ENCODE measurements at places on chromosomes 1 and 21.

DNA sequence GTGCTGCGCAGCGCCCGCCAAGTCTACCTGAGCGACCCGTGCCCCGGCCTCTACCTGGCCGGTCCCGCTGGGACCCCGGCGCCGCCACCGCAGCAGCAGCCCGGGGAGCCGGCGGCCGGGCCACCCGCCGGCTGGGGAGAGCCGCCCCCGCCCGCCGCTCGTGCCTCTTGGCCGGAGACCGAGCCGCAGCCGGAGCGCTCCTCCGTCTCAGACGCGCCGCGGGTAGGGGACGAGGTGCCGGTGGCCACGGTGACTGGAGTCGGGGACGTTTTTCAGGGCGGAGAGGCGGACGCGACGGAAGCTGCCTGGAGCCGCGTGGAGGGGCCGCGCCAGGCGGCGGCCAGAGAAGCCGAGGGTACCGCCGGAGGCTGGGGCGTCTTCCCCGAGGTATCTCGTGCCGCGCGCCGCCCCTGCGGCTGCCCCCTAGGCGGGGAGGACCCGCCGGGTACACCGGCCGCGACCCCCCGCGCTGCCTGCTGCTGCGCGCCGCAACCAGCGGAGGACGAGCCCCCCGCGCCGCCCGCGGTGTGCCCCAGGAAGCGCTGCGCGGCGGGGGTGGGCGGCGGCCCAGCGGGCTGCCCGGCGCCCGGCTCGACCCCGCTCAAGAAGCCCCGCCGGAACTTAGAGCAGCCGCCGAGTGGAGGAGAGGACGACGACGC is 646 bp downstream of the IER5 start:
- DNase-seq, result peak; percentile 25

- DNase-seq, result no peak
Observed at GRCh38 chr1:16625497-16626408, 12.4 kb upstream of the NBPF1 start.

- DNase-seq, result no peak
Observed at GRCh38 chr1:217134857-217135568, 411.8 kb upstream of the ESRRG start.

DNA sequence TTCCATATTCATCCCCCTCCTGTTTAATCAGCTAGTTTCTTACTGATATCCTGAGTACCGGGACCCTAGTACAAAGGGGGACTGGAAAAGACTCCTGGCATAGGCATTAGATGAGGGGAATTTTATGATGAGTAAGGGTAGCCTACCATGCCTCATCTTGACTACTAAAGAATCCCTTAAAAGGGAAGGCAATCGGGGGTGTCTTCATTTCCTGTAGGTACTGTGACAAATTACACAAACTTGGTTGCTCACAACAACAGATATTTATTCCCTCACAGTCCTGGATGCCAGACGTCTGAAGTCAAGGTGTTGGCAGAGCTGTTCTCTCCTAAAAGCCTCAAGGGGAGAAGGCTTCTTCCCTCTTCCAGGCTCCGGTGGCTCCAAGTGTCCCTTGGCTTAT is 28.9 kb upstream of the RUNX1 start:
- no peak for DNase-seq

DNA sequence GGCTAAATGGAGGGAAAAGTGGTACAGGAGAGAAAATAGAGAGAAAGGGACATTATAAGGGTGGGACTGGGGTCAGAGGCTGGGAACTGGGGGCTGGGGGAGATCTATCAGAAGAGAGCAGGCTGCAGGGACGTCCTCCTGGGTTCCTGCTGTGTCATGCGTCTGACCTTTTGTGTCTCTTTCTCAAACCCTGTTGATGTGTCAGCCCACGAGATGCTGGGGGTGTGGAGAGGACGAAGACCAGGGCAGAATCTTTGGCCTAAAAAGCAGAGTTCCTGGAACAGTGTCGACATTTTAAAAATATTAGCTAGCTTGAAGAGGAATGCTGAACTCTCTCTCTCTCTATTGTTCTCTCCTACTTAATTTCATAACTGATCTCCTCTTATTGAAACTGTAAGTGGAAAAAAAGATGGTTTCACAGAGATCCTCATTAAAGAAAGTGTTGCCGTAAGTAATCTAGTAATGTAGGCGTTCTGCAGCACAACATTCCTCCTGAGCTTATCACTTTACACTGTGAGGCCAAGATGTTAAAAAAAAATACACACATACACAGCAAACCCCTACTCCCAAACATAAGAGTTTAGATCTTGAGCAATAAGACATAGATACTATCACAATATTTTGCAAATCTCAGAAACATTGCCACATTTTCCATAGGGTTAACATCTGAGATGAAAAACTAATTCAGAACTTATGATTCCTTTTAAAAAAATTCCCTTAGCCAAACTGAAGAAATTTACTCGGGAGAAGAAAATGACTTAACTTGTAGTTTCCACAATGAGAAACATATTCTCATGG is 52.6 kb downstream of the RUNX1 start:
- DNase-seq, result no peak

All from stimulated activated CD4-positive, alpha-beta T cell treated with anti-CD3 and anti-CD28 coated beads, Interleukin-15, amount 100 ng/mL, for 1 hour (primary cell).